Right kidney (tissue), 9 donors: ENCODE measurements at places on chromosomes 4 and X.

DNA sequence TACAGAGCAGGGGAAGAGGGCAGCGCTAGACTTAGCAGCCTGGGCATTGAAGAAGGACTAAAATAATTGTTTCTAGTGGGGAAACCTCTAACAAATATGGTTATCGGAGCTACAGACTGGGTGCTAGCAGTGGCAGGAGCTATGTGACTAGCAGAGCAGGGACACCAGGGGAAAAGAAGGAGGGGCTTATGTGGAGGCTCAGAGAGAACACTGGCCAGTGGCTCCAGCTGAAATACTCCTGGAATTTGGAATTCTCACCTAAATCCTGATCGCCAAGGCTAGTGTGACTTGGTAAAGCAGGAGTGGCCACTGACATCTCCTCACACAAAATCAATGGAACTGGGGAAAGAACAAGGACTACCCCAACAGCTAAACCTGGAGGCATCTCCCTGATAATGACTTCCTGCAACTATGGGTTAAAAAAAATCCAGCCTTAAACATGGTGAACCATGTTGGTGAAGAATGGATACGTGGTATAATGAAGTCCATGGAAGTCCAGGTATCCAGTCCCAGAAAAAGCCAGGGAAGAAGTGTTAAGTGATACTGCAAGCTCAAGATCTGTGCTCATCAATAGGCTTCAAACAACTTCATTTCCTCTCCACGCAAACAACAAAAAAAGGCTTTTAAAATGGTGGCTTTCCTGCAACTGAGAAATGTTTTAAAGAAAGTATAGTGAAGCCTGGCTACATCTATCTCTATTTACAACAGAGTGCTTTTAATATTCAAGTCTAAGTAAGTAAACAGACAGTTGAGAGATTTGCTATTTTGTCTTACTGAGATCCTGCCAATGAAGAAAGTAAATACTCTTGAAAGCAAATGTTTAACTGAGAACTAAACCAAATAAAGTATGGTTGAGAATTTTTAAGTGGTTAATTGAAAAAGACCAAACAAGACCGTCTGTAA, 1.8 kb downstream of the TAPT1 start:
- DNase-seq: no peak

GRCh38 chr4:24472514-24473308, 111.6 kb downstream of the DHX15 start:
- DNase-seq: peak; percentile 96

DNA sequence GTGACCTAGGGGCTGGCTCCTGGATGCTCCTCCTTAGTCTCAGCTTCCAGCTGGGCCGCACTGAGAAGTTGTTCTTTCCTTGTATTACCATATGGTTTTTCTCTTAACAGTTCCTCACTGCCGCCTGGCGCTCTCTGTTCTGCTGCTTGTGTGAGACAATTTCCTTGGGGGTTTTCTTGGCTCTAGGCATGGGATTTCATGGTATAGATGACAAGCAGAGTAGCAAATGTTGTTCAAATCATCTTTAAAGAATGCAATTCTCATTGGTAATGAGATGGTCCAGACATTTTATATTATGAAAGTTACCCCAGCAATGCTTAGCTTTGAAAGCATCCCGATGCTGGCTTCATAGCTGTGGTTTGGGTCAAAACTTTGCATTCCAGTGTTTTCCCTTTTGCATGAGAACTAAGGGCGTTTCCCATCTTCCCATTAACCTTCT, 37.6 kb downstream of the SEPTIN11 start:
- DNase-seq: no peak

DNA sequence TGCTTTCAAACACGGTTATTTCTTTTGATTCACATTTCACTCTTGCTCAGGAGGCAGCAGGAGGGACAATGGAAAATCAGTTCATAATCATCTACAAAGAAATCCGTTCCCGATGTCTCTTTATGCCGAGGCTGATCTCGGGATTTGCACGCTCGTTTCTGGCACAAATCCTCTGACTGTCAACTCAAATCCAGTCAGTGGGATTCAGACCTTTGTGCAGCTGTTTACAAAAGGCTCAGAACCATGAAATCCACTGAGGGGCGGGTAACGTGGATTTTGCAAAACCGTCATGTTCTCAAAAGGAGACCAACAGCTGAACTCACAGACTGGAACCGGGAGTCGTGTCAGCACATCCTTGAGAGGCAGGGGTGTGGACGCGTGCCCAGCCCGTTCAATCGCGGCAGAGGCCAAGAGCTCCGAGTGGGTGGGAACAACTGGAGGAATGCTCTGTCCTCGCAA, 46.4 kb downstream of the ACOX3 start:
- peak; percentile 30 for DNase-seq

- DNase-seq: no peak
Observed at GRCh38 chrX:42678133-42678532, 99.8 kb downstream of the PPP1R2C start.

DNA sequence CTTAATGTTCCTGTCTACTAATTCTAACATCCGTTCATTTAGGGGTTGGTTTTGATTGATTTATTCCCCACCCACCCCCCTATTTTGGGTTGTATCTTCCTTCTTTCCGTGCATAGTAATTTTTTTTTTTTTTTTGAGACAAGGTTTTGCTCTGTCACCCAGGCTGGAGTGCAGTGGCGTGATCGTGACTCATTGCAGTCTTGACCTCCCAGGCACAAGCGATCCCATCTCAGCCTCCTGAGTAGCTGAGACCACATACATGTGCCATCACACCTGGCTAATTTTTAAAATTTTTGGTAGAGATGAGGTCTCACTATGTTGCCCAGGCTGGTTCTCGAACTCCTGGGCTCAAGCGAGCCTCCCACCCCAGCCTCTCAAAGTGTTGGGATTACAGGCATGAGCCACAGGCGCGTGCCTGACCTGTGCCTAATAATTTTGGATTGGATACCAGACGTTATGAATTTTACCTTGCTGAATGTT, 79.9 kb downstream of the ZFX start:
- DNase-seq: no peak

DNA sequence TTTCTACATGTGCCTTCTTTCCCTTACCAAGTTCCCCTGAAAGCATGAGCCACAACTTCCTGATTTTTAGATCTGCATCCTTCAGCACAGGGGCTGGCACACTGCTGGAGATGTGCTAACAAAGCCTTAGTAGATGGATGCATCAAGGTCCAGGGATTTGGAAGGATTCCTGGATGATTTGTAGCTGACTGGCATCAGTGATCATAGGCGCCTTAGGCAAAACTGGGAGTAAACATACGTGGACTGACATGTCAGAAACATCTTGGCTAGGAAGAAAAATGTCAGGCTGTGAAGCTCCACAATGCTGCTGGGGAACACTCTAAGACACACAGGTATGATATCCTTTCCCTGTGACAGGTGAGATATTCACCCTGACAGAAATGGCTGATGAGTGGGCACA, 156.4 kb downstream of the AMELX start:
- no peak for DNase-seq

DNA sequence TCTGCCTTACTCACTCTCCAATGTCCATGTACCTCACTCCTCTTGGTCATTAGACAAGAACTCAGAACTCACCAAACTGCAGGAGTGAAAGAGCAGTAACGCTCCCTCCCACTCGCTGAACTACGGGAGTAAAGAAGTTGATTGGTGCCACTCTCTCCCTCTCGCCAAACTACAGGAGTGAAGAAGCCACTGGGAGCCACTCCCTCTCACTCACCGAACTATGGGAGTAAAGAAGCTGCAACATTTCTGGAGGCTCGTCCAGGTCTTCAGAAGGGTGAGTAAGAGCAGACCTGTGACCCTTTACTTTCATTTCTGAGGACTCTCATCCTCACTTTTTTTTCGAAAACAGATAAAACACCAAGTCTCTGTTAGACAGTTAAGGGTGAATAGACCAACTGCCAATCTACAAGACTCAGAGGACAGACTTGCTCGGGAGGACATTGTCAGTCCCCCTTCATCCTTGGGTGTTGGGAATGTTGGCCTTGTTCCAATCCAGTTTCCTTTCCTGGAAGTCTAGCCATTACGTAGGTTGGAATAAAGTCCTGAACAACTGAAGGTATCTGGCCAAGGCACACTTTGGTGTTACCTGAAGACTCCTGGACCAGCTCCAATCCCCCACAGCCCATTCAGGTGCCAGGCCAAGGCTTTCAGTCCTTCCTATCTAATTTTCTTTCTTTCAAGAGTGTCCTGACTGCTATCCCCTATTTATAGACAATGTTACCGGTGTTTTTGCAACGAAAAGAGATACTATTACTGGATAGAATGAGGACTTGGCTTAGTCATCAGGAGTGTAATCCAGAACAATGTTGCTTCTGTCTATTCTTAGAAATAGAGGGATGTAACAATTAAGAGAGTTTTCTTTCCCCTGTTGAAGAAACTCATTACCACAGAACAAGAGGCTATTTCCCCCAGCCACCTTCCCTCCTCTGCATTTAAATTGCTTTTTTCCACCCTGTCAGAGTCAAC, 11.0 kb upstream of the COL25A1 start:
- no peak for DNase-seq

DNA sequence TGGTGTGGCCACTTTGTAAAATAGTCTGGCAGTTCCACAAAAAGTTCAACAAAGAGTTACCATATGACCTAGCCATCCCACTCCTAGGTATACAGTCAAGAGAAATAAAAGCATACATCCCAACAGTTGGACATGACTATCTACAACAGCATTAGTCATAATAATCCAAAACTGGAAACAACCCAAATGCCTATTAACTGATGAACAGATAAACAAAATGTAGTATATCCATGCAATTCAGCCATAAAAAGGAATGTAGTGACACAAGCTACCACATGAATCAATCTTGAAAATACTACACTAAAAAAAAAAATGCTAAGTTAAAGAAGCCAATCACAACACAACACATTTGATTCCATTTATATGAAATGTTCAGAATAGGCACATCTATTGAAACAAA, 16.1 kb downstream of the MED14 start:
- no peak for DNase-seq

- DNase-seq: no peak
Observed at GRCh38 chr4:74189331-74190043, 31.6 kb downstream of the MTHFD2L start.

- DNase-seq: no peak
Observed at GRCh38 chr4:187470061-187470460, 525.5 kb upstream of the ZFP42 start.

- no peak for DNase-seq
Observed at GRCh38 chrX:133350751-133351150, 64.5 kb downstream of the GPC4 start.

DNA sequence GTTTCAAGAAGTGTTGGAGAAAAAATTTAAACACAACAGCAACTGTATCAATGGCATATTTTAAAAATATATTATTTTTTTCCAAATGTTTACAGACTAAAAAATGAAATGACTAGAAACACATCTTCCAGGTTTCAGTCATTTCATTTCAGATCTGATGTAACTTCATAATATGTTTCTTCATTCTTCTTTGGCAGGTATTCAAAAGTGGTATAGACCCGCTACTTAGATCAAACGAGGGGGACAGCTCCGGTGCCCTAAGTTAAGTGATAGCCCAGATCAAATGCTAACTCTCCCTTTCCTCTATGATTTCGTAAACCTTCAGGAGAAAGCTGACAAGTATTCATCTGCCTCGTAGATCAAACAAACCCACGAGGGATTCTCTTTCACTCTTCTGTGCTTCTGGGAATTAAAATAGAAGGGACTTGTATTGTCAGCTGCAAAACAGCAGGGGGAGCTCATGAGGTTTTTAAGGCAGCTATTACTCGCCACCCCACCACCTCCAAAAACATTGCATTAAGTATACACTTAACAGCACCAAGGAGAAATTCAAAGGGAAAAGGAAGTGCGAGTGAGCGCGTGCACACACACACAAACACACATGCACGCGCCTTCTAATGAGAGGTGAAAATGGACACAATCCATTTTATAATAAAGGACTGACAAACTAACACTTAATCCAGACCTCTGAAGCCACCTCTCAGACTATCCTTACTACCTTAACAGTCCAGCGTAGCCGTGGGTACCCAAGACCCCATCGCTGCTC, 21.4 kb downstream of the HELT start:
- peak; percentile 47 for DNase-seq

- DNase-seq: no peak
Observed at GRCh38 chr4:131551306-131551705, 1597.8 kb upstream of the PCDH10 start.

DNA sequence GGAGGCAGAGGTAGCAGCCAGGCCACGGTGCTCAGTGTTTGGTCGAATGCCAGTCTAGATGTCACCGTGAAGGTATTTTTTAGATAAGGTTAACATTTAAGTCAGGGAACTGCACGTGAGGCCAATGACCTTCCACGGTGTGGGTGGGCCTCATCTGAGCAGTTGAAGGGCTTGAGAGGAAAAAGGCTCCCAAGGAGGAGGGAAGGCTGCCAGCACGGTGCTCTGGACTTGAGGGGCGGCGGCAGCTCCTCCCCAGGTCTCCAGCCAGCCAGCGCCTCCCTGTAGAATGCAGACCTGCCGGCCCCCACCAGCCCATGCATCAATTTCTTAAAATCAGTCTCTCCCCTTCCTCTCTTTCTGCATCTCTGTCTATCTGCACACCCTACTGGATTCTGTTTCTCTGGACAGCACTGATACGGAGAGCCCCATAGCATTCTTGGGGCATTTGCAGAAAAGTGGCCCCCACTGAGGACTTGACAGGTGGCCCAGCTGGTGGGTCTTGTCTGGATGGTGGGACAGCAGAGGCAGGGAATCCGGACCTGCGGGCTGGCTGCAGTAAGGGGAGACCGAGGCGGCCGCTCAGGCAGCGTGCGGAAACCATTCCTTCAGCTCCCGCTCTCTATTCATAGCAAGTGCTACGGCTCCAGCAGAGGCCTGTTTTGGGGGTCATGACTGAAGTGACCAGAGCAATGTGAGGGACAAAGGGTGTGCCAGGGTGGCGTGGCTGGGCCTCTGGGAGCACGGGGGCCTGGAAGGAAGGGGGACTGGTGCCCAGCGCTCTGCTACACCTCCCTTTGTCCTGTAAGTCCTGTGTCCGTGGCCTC, 7.9 kb upstream of the RGS12 start:
- DNase-seq: no peak

GRCh38 chrX:4708970-4709760, 995.7 kb upstream of the PRKX start:
- no peak for DNase-seq

DNA sequence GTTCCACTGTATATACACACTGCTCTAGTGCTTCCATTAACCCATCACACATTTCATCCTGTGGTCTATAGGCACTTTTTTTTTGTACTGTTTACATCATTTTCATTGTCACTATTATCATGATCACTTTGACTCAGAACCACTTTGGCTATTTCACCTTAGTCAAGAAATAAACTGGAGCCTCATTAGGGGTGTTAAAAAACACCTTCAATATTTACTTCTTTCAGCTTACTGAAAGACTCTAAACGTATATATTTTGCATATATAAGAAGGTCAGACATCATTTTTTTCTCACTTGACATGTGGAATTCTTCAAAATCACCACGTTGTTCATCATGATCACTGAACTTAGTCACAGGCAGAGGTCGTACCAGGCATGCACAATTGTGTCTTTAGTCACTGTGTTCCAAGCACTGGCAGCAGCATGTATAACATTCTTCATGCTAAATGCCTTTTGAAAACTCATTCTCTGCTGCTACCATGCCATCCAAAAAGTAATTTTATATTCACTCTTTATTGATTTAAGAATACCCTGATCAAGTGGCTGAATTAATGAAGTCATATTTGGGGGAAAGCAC, 229.2 kb upstream of the ARSJ start:
- no peak for DNase-seq

- no peak for DNase-seq
Observed at GRCh38 chr4:54668014-54668611, 10.4 kb downstream of the KIT start.

- DNase-seq: no peak
Observed at GRCh38 chr4:155433636-155434360, 57.0 kb upstream of the MAP9 start.
